NCI-H446 treated with DMSO at 0.1 percent for 48 hours (cell line): ENCODE measurements at places on chromosomes 5 and 9.
A peak's percentile ranks its signal among the peaks of the same experiment; 100 is the strongest.

DNA sequence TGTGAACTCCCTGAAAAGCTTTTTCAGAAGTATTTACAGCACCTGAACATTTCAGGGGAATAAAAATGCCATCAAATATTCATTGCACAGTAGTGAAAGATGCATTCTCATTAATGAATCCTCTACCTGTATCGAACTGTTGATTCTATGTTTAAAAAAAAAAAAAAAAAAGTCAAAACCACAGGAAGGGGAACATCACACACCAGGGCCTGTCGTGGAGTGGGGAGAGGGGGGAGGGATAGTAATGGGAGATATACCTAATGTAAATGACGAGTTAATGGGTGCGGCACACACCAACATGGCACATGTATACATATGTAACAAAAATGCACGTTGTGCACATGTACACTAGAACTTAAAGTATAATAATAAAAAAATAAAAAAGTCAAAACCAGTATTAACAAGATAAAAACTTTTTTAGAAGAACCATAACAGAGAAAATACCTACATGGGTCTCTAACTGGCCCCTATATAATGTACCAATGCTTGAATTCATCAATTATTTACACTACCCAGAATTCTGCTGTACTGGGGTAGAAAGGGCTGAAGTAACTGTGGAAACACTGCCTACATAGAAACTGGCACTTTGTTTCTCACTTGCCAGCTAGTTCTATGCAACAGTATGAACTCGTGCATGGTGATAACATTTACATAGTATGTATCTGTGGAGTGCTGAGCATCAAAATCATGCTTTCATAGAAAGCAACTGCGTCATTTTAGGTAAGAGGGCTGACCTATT lies 48.9 kb downstream of the GNAQ start:
- no peak for DNase-seq

DNA sequence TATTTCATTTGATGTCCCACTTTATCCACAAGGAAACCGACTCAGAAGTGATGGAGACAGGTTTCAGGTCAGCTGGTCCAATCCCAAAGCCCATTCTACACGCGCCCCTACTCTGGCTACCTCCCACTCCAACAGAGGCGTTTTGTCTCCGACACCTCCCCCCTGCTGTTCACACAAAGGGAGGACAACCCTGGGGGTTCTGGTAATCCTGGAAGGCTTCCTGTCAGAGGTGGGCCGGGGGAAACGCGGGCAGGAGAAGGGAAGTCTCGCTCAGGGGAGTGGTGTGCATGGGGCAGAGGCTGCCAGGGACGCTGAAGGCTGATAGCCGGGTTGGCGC lies 39.7 kb upstream of the GABRP start:
- DNase-seq, result no peak

- DNase-seq, result no peak
These were observed 138.0 kb upstream of the EFNA5 start for GRCh38 chr5:107808671-107809137.

- DNase-seq, result no peak
These were observed 203.9 kb upstream of the RASEF start for GRCh38 chr9:83266666-83267496.

GRCh38 chr5:59034498-59035186 lies 451.8 kb downstream of the RAB3C start:
- DNase-seq, result peak; percentile 36

- DNase-seq, result no peak
These were observed 91.6 kb downstream of the ZNF462 start for GRCh38 chr9:106954558-106954957.

- DNase-seq, result no peak
These were observed 2.8 kb downstream of the SLC6A3 start for GRCh38 chr5:1442222-1443145.

DNA sequence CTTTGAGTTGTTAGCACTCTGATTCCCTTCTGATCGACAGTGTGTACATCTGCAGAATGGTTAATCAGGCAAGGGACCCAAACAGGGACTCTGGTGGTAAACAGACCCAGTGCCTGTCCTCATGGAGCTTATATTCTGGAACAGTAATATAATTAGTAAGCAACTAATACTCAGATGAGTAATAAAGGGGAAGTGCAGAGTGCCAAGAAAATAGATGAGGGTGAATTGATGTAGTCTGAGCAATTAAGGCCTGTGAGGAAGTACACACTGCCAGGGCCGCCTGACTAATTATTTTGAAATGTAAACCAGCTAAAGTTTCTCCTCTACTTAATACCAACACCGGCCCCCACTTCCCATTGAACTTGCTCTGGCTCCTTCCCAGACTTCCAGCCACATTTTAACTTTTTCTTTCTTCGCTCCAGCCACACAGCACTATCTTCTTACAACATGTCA lies 4.2 kb downstream of the DHX29 start:
- DNase-seq, result no peak

DNA sequence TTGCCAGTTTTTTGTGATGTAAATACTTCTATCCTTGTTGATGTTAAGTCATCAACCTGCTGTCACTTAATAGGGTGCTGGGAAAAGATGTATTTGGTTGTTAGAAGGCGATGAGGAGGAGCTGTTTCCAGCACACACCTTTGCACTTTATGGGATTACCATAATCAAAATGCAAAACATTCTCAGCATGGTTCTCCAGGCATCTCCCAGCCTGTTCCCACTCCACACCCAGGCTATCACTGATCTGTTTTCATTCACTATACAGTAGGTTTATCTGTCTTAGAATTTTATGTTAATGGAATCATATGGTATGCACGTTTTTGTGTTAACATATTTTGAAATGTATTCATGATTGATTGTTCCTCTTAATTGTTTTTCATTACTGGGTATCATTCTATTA lies 35.9 kb downstream of the PCSK5 start:
- no peak for DNase-seq

DNA sequence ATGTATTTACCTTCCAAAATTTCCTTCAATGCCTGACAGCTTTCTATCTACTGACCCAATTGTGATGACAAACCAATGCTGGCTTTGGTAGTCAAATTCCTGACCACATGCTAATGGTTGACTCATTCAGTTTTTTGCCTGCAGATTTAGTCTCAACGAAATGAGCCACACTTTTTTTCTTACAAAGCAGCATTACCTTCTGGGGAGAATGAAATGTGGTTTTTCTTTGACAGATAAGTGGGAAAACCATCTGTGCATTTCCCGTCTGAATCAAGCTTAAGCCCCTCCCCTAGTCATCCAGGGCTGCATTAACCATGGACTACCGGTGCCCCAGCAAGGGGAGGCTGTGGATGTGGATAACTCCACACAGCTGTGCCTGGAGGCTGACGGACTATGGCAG lies 99.6 kb upstream of the TAF11L2 start:
- DNase-seq, result no peak

GRCh38 chr5:77709993-77710685 lies 66.0 kb downstream of the TBCA start:
- no peak for DNase-seq

GRCh38 chr9:36222449-36222848 lies 31.7 kb downstream of the CLTA start:
- DNase-seq, result no peak

DNA sequence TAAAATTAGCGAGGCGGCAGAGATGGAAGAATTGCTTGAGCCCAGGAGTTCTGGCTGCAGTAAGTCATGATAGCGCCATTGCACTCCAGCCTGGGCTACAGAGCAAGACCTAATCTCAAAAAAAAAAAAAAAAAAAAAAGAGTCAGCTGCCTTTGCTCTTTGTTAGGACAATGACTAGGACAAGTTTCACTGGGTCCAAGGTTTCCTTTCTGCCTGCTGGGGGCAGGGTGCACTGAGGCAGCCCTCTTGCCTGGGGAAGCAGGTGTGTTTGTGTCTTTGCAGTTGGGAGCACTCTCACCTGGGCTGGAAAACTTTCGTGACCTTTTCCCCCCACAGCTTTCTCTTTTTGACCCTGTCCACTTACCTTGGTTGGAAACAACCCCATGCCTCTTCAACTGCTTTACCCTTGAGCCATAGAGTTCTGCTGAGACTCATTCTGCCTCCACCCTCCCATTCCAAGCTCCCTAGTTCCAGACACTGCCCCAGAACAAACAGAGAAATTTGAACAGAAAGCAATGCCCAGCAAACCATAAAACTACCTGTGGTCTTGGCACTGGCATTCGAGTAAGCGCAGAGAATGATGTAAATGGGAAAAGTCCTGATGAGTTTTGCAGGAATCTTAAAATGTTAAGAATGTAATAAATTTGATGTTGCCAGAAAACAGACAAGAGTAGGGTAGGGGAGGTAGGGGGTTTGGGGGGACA lies 17.0 kb upstream of the MYO10 start:
- DNase-seq, result no peak

GRCh38 chr5:60490597-60491166 lies 209.3 kb downstream of the DEPDC1B start:
- no peak for DNase-seq
